ENCODE measurements at places on chromosomes 2 and 18.

- H3K36me3 ChIP-seq, result peaks cover 8% of the 10 kb centered on the region
- H3K27me3 ChIP-seq, result peaks cover 2% of the 10 kb centered on the region
- no peak overlapping the region for H3K4me3 ChIP-seq
- H3K4me1 ChIP-seq, result peaks cover 17% of the 10 kb centered on the region
- H3K27ac ChIP-seq, result no peak overlapping the region
Observed at GRCh38 chr2:231701456-231702373, 6.6 kb upstream of the PTMA start.

GRCh38 chr18:27130065-27130630 lies 55.0 kb downstream of the CHST9 start:
- DNase-seq, result no peak
- H3K4me3 ChIP-seq, result no peak overlapping the region
- H3K27ac ChIP-seq, result no peak overlapping the region
- H3K27me3 ChIP-seq, result no peaks in the 10 kb centered on the region
- no peaks in the 10 kb centered on the region for H3K4me1 ChIP-seq

GRCh38 chr2:77664491-77664890 lies 142.3 kb upstream of the LRRTM4 start:
- no peaks in the 10 kb centered on the region for H3K36me3 ChIP-seq
- no peaks in the 10 kb centered on the region for H3K27me3 ChIP-seq
- H3K4me1 ChIP-seq, result no peaks in the 10 kb centered on the region
- no peak overlapping the region for H3K27ac ChIP-seq
- no peak for DNase-seq

DNA sequence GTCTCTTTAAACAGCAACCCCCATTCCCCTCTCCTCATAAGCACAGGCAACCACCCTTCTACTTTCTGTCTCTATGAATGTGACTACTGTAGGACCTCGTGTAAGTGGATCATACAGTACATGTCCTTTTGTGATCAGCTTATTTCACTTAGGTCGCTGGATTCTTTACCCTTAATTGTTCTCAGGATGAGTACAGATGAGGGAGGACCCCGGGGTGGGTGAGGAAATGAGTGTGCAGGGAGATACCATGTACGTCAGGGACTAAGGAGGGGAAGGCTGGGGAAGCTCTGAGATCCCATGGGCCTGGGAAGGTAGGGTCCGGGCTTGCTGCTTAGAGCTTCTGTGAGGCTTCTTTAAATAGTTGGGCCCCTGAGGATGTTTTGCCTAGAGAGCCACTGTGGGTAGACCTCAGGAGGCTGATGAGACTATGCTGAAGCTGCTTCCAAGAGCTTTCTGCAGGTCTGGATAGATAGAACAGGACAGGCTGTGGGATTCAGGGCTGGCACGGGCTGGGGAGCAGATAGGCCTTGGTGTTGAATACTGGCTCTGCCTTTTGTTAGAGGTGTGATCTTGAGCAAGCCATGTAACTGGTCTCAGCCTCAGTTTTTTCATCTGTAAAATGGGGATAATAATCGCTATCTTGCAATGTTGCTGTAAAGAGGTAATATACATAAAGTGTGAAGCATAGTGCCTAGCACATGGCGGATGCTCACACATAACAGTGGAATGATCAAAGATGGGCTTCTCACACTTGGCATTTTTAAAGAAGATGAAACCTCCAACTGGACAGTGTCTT lies 155.3 kb downstream of the PRKCE start:
- DNase-seq, result no peak
- no peak overlapping the region for H3K4me3 ChIP-seq
- no peaks in the 10 kb centered on the region for H3K36me3 ChIP-seq
- no peaks in the 10 kb centered on the region for H3K27me3 ChIP-seq
